ENCODE measurements at places on chromosomes 7 and 10.

DNA sequence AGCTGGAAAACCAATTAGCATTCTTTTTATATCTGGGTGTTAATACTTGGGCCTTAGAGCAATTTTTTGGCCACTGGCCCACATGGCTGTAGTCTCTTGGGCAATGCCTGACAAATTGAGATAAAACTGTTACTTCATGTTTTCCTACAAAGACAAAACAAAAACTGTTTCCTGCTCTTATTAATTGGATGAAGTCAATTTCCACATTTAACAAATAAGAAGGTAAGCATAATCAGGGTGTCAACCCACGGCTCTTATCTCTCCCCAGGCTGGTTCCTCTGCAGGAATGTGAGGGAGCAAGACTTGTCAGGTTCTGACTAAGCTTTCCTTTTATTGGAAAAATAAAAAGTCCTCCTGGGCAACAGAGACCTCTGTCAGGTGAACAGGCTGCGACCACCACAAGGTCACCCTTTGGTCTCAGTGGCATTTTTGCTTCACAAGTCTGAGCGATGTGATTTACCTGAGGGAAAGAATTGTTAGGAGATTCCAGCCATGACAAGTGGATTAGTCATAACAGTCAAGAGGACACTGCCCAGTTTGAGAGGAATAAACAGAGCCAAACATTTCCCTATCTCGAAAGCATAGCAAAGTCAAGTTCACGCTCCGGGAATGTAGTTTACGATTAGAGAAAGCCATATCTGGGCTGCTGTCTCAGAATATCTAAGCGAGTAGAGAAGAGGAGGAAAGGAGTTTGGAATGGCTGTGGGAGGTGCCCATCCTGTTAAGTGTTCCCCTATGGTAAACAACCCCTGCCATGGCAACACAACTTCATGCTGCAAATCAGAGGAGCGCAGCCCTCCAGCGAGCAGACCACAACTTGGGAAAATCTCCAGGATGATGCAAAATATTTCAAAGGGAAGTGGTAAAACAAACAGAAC, 144.4 kb downstream of the TES start:
- DNase-seq = peak; percentile 67

DNA sequence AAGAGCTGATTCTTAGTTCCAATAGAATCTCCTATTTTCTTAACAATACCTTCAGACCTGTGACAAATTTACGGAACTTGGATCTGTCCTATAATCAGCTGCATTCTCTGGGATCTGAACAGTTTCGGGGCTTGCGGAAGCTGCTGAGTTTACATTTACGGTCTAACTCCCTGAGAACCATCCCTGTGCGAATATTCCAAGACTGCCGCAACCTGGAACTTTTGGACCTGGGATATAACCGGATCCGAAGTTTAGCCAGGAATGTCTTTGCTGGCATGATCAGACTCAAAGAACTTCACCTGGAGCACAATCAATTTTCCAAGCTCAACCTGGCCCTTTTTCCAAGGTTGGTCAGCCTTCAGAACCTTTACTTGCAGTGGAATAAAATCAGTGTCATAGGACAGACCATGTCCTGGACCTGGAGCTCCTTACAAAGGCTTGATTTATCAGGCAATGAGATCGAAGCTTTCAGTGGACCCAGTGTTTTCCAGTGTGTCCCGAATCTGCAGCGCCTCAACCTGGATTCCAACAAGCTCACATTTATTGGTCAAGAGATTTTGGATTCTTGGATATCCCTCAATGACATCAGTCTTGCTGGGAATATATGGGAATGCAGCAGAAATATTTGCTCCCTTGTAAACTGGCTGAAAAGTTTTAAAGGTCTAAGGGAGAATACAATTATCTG, 1.6 kb downstream of the LRRTM3 start:
- DNase-seq = no peak

DNA sequence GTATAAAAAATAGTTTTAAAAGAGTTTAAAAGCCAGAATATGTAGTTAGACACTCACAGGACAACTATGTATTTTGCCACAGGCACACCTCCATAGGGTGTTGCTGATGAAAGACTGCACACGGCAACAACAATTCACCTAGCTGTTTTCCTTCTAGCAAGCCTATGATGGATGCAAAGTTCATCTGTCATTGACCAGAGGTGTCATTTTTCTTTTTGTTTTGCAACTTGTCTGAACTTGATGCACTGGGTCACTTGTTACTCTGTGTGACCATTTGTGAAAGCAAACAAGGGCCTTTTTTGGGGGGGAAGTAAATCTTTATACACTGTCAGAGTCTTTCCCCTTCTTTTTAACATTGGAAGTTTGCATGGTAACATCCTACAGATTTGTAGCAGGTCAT, 258.0 kb upstream of the SEMA3A start:
- DNase-seq = no peak

- no peak for DNase-seq
Measured at GRCh38 chr10:50501478-50501877, 122.3 kb downstream of the SGMS1 start.

GRCh38 chr10:36202881-36203280, 560.8 kb upstream of the FZD8 start:
- no peak for DNase-seq

DNA sequence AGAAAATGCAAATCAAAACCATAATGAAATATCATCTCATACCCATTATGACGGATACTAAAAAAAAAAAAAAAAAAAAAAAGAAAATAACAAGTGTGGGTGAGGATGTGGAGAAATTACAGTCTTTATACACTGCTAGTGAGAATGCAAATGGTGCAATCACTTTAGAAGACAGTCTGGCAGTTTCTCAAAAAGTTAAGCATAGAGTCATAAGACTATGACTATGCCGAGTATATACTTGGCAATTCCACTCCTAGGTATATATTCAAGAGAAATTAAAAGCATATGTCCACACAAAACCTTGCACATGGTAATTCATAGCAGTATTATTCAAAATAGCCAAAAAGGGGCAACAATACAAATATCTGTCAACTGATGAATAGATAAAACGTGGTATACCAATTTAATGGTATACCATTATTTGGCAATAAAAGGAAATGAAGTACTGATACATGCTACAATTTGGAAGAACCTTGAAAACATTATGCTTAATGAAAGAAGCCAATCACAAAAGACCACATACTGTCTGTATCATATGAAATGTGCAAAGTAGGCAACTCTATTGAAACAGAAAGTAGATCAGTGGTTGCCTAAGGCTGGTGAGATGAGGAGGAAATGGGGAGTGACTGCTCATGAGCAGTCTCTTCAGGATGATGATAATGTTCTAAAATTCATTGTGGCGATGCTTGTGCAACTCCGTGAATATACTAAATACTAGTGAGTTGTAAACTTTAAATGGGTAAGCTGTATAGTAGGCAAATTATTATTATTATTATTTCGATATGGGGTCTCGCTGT, 90.1 kb upstream of the NANOS1 start:
- no peak for DNase-seq

DNA sequence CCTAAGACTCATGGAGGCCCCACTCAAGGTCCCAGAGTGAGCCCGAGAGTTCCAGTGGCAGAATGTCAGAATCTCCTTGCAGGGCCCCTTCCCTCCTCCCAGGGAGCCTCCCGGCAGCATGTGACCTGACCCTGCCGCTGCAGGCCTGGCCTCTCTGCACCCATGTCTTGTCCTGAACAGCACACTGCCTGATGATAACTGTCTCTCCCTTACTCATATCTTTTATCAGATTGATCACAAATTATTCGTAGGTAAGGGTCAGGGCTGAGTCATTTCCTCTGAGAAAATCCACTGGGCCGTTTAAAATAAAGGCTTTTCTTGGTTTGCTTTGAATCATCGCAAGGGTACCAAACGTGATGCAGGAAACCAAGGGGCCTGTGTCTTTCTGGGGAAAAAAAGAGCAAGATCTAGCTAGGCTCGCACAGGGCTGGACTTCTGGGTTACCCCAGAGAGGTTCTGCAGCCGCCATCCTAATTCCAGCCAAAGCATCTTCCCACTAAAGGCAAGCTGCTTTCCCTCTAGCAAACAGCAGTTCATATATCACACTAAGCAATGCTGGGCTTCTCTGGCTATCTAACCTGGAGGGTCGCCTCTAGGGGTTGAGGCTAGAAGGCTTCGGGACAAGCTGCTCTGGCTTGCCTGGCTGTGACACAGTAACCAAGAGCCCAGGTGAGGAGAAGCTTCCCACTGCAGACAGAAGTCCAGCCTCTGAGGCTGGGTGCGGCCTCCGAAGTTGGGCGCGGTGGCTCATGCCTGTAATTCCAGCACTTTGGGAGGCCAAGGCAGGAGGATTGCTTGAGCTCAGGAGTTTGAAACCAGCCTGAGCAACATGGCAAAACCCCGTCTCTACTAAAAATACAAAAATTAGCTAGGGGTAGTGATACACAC, 104.9 kb downstream of the SPDYE5 start:
- no peak for DNase-seq

GRCh38 chr7:138880881-138881578, 83.0 kb upstream of the ATP6V0A4 start:
- DNase-seq = peak; percentile 59

GRCh38 chr7:9657257-9657656, 1223.8 kb downstream of the NXPH1 start:
- DNase-seq = no peak

- DNase-seq = no peak
Measured at GRCh38 chr7:110534241-110534931, 556.5 kb upstream of the LRRN3 start.

GRCh38 chr10:116629340-116629739, 8.6 kb downstream of the PNLIPRP2 start:
- DNase-seq = no peak

DNA sequence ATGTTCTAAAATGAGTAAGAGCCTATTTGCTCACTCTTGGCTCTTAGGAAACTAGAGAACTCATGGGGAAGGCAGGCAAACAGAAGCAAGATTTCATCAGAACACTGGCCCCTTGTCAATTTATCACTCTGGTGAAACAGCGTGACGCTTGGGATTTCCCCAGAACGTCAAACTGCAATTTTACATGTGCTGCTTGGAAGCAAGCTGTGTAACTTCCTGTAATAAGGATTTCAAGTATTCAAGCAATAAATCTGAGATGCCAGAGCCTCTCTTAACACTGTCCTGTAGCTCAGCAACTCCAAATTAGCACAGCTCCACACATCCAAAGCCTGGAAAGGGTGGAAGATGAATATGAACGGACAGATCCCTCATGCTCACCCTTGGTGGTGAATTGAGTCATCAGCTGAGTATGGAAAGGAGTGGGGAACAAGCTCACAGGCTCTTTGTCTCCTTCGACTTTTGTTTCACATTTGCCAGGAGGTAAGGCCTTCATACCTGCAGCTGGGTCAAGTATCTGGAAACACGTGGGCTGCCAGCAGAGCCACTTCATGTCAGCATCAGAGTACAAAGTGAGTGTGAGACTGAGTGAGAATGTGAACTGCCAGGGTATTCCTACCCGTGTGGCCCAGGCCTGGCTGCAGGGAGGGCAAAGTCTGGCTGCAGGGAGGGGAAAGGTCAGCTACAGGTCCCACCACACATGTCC, 140.4 kb upstream of the NAMPT start:
- DNase-seq = no peak

GRCh38 chr10:15200626-15201025, 32.1 kb upstream of the NMT2 start:
- no peak for DNase-seq

DNA sequence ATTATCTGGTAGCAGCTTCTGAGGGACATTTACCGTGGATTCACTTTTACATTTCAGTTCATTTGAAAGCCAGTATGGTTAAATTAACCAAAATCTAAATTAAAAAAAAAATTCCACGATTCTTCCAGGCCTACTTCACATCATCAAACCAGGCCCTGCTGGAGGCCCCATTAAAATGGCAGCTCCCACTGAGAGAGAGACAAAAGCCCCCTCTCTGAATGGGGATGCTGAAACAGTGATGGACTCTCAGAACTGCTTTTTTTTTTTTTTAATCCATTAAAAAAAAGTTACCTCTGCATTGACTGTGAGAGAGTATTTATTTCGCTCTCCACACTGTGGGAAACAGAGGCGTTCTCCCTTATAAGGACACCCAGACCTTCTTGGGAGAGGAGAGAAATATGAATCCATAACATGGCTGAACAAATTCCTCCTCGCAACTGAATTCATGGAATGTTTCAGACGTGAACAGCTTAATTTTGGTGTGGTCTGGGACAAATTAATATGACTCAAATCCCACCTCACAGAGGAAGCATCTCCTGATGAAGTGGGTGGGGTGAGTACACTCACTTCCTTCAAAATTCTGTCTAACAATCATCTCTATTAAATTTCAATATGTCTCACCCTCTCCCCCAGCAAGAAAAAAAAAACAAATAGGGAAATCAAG, 73.5 kb downstream of the SAMD9 start:
- DNase-seq = no peak

DNA sequence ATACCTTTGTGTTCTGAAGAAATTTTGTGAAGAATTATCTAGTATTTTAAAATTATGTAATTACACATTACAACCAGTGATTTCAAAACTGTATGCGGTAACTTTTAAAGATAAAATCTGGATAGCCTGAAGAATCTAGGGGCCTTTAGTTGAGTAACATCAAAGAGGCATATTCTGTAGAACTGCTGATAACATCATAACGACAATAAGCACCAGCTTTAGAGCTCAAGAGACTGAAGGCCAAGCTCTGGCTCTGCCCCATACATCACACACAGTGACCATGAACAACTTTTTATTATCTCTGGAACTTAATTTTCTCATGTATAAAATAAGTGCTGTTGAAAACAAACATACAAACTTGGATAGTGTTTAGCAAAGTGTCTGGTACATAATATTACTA, 121.1 kb upstream of the RHOBTB1 start:
- no peak for DNase-seq

DNA sequence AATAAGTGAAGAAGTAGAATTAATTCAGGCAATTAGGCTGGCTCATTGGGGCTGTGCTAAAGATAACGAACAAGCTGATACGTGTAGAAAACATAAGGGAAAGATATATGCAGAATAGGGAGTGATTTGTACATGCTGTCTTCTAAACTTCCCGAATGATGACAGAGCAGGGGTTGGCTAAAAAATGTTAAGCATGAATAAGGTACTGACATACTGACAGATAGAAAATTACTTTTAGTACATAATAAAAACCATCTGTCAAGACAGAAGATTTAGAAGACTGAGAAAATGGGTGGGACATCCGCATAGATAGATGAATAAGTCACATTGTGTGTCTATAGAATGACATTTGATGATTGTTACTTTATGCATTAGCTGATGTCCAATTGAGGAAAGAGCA, 158.8 kb upstream of the ZNF804B start:
- DNase-seq = no peak

GRCh38 chr10:4067531-4067930, 282.5 kb upstream of the KLF6 start:
- no peak for DNase-seq

- no peak for DNase-seq
Measured at GRCh38 chr7:138502023-138502767, 42.1 kb downstream of the TRIM24 start.

DNA sequence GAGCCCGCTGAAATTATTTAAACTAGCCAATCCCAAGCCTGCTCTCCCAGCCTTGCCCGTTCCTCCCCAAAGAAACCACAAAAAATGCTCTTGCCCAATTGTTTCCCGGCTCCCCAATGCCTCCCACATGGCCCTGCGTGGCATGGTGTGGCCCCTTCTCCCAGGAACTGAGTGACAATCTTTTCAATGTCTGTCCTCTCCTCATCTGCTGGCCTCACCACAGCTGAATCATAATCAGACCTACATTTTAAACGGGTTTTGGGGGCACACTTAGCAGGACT, 201.5 kb downstream of the PRPF18 start:
- DNase-seq = no peak

- DNase-seq = no peak
Measured at GRCh38 chr10:52954407-52954806, 181.8 kb upstream of the MBL2 start.

Data from heart right ventricle (tissue), 16 donors.